ENCODE measurements at places on chromosomes 1 and 21.

GRCh38 chr21:46180079-46180722 is 4.1 kb downstream of the SPATC1L start:
- no peak for DNase-seq

DNA sequence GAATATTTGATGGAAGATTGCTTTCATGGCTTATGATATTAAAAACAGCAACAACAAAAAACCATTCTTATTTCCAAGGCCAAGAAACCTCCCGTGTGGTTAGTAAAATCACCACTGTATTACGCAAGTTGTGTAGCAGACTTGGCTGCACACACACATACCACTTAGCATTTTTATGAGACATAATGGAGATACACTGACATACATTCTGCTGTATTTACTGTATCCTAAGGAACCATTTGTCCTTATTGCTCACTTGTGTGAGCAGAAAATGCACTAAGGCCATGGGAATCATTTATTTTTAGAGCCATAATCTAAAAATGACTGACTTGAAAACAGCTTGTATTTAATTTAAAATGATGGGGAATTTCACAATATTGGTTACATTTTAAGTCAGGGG is 584 bp upstream of the C1orf141 start:
- no peak for DNase-seq

DNA sequence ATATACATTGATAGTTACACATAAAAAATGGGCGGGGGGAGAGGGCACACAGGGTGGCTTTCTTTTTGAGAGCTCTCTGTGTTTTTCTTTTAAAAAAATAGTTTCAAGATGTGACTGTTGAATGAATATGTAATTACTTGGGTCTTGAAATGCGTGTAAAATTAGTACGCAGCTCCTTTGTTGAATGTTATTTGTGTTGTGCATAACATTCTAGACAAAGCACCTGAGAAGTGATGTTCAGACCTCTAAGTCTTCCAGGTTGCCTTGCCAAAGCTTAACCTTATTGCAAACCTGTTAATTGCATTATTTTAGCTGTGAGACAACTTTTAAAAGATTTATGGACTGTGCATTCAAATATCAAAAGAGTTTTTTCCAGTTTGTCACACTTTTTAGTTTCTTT is 5.4 kb downstream of the PBX1 start:
- DNase-seq: no peak

- no peak for DNase-seq
Observed at GRCh38 chr1:199878823-199879222, 148.7 kb upstream of the NR5A2 start.

GRCh38 chr1:9059891-9060744 is 9.3 kb downstream of the SLC2A5 start:
- no peak for DNase-seq

- DNase-seq: no peak
Observed at GRCh38 chr1:202547215-202547614, 163.0 kb downstream of the SYT2 start.

GRCh38 chr1:178093951-178094738 is at the start of gene RASAL2:
TSS of gene RASAL2 (plus strand) at chr1:178094104. CDS start at chr1:178094493, 389 bp downstream.
- peak; percentile 35 for DNase-seq

DNA sequence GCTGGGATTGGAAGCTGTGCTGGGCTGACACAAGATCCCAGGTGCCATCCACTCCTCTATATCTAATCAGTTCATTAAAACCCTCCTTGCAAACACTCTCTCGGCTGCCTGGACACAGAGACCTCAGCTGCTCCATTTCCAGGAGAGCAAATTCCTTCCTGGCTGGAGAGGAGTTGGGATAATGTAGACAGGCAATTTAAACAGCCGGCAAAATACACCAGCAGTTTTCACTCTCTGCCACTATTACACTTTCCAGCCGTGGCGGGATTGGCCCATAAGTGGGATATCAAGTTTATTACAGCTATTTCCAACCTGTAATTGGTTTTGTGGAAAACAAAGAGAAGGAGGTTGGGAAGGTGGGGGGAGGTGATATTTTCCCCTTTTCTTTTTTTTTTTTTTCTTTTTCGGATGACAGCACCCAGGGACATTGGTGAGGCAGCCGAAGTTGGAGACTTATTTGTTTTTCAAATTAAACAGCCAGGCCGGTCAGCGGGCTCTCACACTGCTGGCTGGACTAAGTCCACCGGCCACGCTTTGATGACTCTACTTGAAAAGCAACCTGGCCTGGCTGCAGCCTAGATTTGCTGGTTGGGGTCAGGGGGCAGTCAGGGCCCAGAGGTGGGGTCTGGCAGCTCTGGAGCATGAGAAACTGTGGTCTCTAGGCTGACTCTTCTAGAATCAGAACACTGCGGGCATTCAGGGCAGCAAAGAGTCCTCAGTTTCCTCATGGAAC is 177.4 kb downstream of the IGSF21 start:
- DNase-seq: no peak

- no peak for DNase-seq
Observed at GRCh38 chr1:151156515-151156819, at the start of gene TNFAIP8L2. TSS of gene TNFAIP8L2 (plus strand) at chr1:151156649. CDS start at chr1:151158698, 2,049 bp downstream.

DNA sequence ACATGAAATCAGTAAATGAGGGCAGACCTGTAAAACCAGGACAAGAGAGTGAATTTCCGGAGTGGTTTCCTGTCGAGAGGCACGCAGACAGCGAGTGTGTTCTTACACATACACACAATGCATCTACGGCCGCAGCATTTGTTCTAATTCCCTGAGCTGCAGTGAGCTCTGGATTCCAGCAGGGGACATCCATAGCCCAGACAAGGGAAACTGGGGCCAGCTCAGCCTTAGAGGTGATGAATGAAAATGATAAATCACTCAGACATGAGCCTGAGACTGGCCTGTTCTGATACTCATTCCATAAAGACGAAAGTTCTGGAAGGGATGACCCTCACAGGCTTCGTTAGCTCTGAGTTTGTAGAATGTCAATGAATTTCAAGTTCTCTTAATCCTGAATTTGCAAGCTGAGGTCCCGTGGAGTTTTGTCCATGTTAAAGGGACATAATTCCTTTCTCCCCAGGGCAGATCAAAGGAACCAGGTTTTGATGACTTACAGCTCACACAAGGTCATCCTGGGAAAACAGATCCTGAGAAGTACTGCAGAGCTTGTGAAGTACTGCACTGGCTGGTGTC is 207.9 kb upstream of the C1orf87 start:
- DNase-seq: peak; percentile 65

DNA sequence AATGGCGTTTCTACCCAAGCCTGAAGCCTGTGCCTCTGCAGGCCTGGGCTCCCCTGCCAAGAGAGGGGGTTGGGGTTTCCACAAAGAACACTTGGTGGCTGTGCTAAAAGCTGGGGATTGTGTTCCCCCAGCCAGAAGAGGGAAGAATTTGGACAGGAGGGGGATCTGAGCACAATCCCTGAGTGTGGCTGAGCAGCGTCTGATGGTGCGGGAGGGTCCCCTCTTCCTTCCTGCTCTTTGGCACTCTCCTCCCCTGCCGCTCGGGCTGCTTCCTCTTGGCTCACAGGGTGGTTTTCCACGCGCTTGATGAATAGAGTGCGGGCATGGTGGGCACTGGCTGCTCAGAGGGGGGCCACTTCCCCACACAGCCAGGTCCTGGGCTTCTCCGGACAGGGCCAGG is 3.7 kb downstream of the GPR37L1 start:
- peak; percentile 78 for DNase-seq

DNA sequence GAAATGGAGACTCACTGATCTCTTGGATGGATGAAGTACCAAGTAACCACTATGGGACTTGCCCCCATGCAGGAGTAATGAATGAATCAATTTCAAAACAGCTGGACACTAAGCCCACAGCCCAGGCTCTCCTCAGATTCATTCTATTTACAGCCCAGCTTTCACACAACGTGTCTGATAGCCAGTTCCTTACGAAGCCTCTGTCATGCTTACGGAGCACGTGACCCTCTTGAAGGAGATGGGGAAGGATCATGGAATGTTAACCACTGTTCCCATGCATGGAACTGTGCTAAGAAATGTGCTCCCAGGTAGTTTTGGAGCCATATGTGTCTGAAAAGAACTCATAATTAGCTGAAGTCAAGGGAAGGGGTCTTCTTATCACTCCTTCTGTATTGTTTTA is 124.1 kb downstream of the KIF26B start:
- no peak for DNase-seq

DNA sequence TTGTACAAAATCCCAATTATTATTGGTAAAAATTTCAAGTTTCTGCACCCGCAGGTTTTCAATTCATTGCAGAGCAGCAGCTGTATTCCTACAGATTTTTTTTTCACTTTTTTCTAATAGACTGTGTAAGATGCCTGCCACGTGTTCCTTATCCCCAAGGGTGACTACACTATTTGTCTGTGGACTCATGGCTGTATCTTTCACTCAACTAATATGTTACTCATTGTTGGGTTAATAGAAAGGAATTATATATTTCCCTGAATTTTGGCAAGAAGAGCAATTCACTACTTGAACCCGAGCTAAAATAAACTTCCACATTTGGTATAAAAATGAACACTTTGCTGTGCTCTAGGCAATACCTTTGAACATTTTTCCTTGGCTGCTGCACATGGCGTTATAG is 158.7 kb downstream of the NCAM2 start:
- DNase-seq: no peak

GRCh38 chr1:183777328-183777727 is 27.6 kb upstream of the RGL1 start:
- DNase-seq: no peak

GRCh38 chr1:36248250-36248894 is 24.1 kb downstream of the THRAP3 start:
- no peak for DNase-seq

GRCh38 chr1:88302843-88303486 is 381.1 kb upstream of the PKN2 start:
- DNase-seq: no peak

DNA sequence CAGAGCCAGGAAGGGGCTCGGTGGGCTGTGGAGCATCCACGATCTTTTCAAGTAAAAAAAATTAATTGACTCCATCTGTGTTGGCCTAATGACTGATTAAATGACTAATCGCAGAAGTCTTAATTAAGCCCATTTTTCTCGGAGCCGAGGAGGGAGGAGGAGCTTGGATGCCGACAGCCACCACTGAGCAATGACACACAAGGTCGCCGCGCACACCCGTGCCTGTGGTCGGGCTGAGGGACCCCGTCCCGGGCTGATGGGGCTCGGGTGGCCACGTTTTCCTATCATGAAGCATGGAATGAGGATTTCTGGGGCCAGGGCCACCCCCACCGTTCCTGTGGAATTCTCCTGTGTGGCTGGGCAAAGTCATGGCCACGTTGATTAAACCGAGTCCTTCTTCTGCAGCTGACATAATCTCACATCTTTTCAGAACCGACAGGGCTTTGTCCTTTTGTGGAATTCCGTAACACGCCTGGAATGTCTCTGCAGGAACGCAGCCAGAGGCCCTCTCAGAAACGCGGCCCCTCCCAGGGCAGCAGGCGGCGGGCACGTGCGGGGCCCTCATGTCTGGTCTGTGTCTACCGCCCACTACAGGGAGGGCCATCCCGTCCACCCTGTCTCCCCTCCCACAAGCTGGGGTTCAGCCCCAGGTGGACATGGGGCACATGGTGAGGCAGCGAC is 60.7 kb downstream of the MORN1 start:
- no peak for DNase-seq

GRCh38 chr1:93905051-93905450 is 4.2 kb downstream of the GCLM start:
- no peak for DNase-seq

- no peak for DNase-seq
Observed at GRCh38 chr1:65230731-65231481, 78.4 kb upstream of the DNAJC6 start.

DNA sequence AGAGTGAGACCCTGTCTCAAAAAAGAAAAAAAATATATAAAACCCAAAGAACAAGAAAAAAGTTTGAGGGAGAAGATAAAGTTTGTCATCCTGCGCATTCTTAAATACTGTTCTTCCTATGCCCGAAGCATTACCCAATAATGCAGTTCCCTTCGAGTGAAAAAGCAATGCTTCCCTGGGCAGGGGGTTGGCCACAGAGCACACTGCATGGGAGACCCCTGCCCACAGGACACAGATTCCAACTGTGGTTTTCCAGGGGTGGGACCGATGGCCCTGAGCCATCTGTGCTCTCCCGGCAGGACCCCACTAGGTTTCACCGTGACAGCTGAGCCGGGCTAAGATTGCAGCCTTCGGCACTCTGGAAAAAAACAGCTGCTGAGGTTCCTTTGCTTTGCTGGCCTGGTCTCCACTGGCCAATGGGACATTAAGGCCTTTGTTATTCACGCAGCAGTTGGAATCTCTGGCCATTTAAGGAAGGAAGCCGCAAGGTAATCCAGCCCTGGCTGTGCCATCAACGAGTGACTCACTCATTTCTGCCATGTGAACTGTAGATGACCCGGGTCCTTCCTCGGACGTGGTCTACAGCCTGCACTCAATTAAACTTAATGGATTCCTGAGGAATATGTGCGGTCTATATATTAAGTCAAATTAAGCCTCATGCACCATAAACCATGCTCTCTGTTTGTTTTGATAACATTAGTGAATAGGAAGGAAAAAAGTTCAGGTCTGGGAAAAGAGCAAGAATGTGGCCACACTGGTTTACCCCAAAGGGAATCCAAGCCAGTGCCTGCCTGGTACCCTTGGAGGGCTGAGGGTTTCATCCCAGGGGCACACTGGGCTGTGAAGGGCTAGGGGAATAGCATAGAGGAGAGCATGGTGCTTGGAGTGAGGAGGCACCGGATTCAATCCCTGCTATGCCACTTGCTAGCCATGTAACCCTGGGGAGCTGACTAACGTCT is 163.2 kb downstream of the ZBTB18 start:
- no peak for DNase-seq

- DNase-seq: no peak
Observed at GRCh38 chr1:183936791-183937190, 100.7 kb downstream of the COLGALT2 start.

DNA sequence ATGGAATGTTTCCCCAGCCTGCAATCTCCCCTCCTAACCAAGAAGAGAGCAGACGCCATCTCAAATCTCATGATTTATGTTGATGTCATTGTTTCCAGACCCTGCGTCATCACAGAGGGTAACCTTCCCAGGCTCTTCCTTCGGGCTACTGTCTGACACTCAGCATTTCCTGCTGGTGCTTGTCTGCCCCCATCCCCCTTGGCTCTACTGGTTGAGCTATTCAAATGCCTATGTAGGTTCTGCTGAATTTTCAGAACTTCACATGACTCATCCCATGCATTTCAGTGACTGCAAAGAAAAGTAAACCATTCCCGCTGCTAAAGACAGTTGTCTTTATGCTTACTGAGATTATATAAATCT is 24.8 kb upstream of the ITPKB start:
- DNase-seq: no peak

- DNase-seq: no peak
Observed at GRCh38 chr21:36535618-36536241, 55.8 kb upstream of the CLDN14 start.

- DNase-seq: no peak
Observed at GRCh38 chr1:100896481-100896982, 642 bp downstream of the SLC30A7 start.

DNA sequence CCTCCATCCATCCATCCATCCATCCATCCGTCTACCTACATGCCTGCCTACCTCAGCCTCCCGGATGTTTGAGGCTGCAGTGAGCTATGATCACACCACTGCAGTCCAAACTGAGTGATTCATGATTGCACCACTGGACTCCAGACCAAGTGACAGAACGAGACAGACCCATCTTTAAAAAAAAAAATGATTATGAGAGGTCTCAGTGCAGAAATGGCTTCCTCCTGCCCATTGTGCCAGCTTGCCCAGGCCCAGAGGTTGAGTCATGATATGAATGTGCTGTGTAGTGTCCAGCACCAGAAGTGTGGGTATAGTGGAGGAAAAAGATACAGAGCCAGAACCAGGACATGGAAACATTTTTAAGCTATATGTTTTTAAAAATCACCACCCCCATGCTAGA is 149.9 kb downstream of the KIF26B start:
- no peak for DNase-seq

- no peak for DNase-seq
Observed at GRCh38 chr1:45570631-45571030, 13.2 kb upstream of the NASP start.

Measured in hypothalamus (tissue), 51 donors.